ENCODE measurements at places on chromosomes 12 and 14.

- DNase-seq, result no peak
Measured at GRCh38 chr14:32724867-32725471, 213.7 kb upstream of the NPAS3 start.

GRCh38 chr14:76829650-76830421 lies 3.6 kb downstream of the LRRC74A start:
- peak; percentile 7 for DNase-seq

DNA sequence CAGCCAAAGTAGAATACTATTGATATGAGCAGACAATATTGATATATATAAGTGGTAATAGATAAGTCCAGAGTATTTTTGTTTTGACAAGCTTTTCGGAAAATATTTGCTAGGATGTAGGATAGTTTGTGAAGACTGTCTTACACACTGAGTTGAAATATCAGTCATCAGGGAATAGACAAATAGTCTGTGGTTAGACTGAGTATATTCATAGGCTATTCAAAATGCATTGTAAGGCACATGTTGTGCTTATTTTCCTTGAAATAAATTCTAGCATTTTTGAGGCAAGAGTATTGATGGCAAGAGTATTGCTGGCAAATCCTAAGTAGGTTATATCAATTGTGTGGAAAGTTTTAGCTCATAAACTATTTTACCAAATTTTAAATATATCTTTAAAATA lies 201.1 kb downstream of the LRIG3 start:
- DNase-seq, result no peak

DNA sequence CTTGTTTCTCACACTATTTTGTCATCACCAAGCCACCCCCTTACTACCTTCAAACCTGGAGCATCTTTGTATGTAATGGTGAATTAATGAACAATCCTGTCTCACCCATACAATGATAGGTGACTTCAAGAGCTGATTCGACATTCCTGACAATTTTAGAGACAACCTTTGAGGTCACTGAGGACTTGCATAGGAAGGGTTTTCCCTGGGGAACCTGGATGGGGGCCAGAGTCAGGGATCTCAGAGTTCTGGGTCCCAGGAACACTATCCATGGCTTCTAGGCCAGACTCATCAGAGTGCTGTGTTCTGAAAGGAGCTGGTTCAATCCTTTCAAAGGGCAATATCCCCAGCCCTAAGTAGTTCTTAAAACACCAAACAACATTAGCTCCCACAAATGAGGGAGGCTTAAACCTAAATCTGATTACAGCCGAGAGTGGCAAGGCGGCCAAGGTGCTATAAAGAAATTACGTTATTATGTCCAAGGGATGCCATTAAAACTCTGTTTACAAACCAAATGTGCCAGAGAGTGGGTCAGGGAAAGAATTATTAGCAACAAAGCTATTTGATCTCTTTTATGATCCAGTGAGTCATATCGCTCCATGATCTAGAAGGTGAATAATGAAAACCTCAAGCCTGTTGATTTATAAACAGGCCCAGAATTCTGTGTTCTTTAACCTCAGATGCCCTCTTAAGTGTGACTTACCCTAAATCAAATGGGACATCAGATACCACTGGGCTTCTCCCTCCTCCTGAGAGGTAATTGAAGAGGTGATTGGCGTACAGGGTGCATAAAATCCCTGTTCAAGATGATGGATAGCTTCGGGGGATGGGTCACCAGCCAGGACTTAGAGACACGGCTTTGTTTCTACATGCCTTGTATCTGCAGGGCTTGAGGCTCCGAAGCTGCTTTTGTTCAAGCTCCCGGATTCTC lies 230.2 kb upstream of the TBX3 start:
- no peak for DNase-seq

Measured in NCI-H1092 treated with DMSO at 0.1 percent for 48 hours (cell line).